Type B pancreatic cell (in vitro differentiated cells): ENCODE measurements at places on chromosomes 7 and 10. TPM values are rescaled to one million over a fixed set of nuclear protein-coding genes. Genes with fewer than 3 reads are reported as not detected.

The OLAH gene
- not detected in 2 replicates for total RNA-seq

The ZNF487 gene
- total RNA-seq: 3.5 and 6.4 TPM in 2 replicates

The PRSS1 gene
- total RNA-seq: 10.0 and 118 TPM in 2 replicates

The NKX1-2 gene
- 0.29 and 0.48 TPM in 2 replicates for total RNA-seq

The METTL27 gene
- total RNA-seq: 8.5 and 11.5 TPM in 2 replicates

The OR2A7 gene
- 4.2 and 13.7 TPM in 2 replicates for total RNA-seq

The SPDYE5 gene
- not detected in 2 replicates for total RNA-seq

The KIN gene
- total RNA-seq: 14.5 and 16.7 TPM in 2 replicates

The CALHM3 gene
- 3.3 and 20.3 TPM in 2 replicates for total RNA-seq

The CTTNBP2 gene
- total RNA-seq: 30.2 and 36.9 TPM in 2 replicates

The PDCD11 gene
- total RNA-seq: 46.3 and 53.2 TPM in 2 replicates

The PANK1 gene
- total RNA-seq: 32.5 and 33.5 TPM in 2 replicates

The MCM10 gene
- total RNA-seq: 12.2 and 31.7 TPM in 2 replicates

The BUD23 gene
- 65.8 and 68.4 TPM in 2 replicates for total RNA-seq

The PILRB gene
- 45.2 and 51.5 TPM in 2 replicates for total RNA-seq

The GOLGA7B gene
- total RNA-seq: 0.41 and 0.52 TPM in 2 replicates

The COMMD3 gene
- 42.5 and 51.3 TPM in 2 replicates for total RNA-seq

The POT1 gene
- 12.6 and 27.3 TPM in 2 replicates for total RNA-seq

The DLX6 gene
- total RNA-seq: 3.5 and 25.5 TPM in 2 replicates

The HOXA9 gene
- total RNA-seq: 0.67 and 4.1 TPM in 2 replicates

The MDFIC gene
- 20.2 and 20.7 TPM in 2 replicates for total RNA-seq

The SPDYE8 gene
- total RNA-seq: not detected in 2 replicates

The NCF1 gene
- total RNA-seq: not detected in 2 replicates

The FGL2 gene
- 0.99 and 1.9 TPM in 2 replicates for total RNA-seq

The CNPY1 gene
- not detected in 2 replicates for total RNA-seq

The PODXL gene
- 25.5 and 44.1 TPM in 2 replicates for total RNA-seq

The OR2A12 gene
- not detected in 2 replicates for total RNA-seq

The TMEM140 gene
- total RNA-seq: 0.68 and 2.0 TPM in 2 replicates

The CCL24 gene
- total RNA-seq: not detected in 2 replicates

The EPO gene
- total RNA-seq: 0.22 and 0.40 TPM in 2 replicates

The TPK1 gene
- total RNA-seq: 2.5 and 3.2 TPM in 2 replicates

The MRLN gene
- 0.75 and 1.3 TPM in 2 replicates for total RNA-seq

The SPDYE1 gene
- not detected in 2 replicates for total RNA-seq

The FRMPD2 gene
- total RNA-seq: 0.80 and 1.1 TPM in 2 replicates

The LIPN gene
- 0.24 and 1.5 TPM in 2 replicates for total RNA-seq

The ETV1 gene
- total RNA-seq: 15.4 and 35.6 TPM in 2 replicates

The ARHGEF5 gene
- total RNA-seq: 17.2 and 51.2 TPM in 2 replicates

The EXOSC1 gene
- total RNA-seq: 34.8 and 36.1 TPM in 2 replicates

The ARMC3 gene
- 2.0 and 10.4 TPM in 2 replicates for total RNA-seq

The CCAR1 gene
- total RNA-seq: 79.4 and 109 TPM in 2 replicates

The WDFY4 gene
- total RNA-seq: 0.05 TPM in 1 of 2 replicates, not detected in the other

The ADRA2A gene
- total RNA-seq: 16.1 and 19.3 TPM in 2 replicates

The WDR37 gene
- 16.2 and 17.6 TPM in 2 replicates for total RNA-seq

The GRM3 gene
- total RNA-seq: 0.46 and 0.79 TPM in 2 replicates

The GPRIN2 gene
- total RNA-seq: 4.4 and 7.0 TPM in 2 replicates

The SAP25 gene
- total RNA-seq: 3.1 and 5.6 TPM in 2 replicates

The FXYD4 gene
- total RNA-seq: 0.97 and 3.1 TPM in 2 replicates

The IKZF1 gene
- total RNA-seq: 1.0 and 2.0 TPM in 2 replicates

The MEOX2 gene
- total RNA-seq: 3.0 TPM in 1 of 2 replicates, not detected in the other
